DND-41 (cell line): ENCODE measurements at places on chromosomes 1 and 21.
A peak's percentile ranks its signal among the peaks of the same experiment; 100 is the strongest.

- peak; percentile 53 for DNase-seq
These were observed 8.2 kb downstream of the PAFAH2 start for GRCh38 chr1:25989440-25990234.

- no peak for DNase-seq
These were observed 94.3 kb upstream of the GALNT2 start for GRCh38 chr1:229972600-229973296.

DNA sequence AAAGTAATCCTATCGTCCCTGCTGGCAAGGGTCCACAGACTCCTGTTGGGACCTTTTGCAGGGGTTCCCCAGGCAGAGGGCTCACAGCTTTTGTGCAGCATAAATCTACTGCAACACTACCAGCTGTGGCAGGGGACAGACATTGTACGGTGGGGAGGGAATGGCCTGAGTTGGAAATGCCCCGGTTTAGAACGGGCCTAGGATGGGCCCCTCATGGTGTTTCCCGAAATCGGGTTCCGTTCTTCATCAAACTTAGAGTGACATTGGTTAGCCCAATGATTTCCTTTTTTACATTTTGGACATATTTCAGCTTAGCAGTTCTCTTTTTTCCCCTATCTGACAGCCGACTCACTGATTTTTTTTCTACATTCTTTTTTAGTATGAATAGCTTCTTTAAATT, 26.5 kb upstream of the SAMD11 start:
- no peak for DNase-seq

DNA sequence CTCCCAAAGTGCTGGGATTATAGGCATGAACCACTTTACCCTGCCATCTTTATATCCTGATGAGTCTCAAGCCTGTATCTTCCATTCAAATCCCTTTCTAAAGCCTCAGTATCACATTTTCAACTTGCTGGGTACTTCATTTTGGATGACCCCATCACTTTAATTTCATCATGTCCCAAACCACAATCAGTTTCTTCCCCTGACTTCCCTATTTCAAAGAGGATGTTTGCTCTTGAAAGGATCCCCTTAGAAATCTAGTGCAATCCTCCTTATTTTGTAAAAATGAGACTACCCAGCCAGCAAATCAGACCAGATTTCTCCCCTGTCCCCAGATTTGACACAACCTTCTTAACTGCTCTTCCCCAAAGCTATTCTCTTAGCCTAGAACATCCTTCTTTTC, 7.0 kb upstream of the TRIT1 start:
- DNase-seq = no peak
